Gastroesophageal sphincter (tissue), 4 donors: ENCODE measurements at places on chromosomes 1 and 21. TPM values are rescaled to one million over a fixed set of nuclear protein-coding genes. Genes with fewer than 3 reads are reported as not detected.

Gene CACNA1S
- not detected for total RNA-seq

DNA sequence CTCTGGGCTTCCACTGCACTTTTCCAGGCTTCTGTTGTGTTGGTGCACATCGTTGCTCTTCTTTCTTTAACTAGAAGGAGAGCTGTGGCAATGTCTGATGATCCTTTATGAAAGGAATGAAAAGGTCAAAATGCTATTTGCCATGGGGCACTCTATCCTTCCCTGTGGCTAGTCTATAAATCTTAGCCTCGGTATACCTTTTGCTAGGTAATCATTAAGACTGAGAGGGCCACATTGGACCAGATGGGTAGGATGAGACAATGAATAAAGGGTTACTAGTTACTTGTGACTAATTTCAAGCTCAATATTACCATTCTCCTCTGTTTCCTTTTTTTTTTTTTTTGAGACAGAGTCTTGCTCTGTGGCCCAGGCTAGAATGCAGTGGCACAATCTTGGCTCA is 89.4 kb upstream of the C1orf87 start:
- ATAC-seq: no peak

- ATAC-seq: no peak
Measured at GRCh38 chr1:208369045-208369444, 124.9 kb upstream of the PLXNA2 start.

GRCh38 chr1:117061986-117062415 is 1.9 kb downstream of the TTF2 start:
- ATAC-seq: no peak

DNA sequence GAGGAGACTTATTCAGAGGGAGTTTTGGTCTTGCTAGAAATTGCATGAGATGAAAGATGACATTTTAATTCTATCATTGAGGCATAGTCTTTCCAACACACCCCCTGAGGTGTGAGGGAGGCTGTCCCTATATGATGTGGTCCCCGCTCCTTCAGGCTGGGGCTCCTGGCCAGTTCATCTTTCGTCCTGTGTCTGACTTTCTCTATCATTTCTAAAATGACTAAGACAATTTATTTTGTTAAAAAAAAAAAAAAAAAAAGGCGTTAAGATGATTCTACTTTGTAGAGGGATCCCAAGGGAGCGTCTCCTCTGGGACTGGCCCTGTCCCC is 50.5 kb downstream of the PRKCZ start:
- ATAC-seq: no peak

- ATAC-seq: no peak
Measured at GRCh38 chr1:6035303-6035702, 10.4 kb upstream of the KCNAB2 start.

DNA sequence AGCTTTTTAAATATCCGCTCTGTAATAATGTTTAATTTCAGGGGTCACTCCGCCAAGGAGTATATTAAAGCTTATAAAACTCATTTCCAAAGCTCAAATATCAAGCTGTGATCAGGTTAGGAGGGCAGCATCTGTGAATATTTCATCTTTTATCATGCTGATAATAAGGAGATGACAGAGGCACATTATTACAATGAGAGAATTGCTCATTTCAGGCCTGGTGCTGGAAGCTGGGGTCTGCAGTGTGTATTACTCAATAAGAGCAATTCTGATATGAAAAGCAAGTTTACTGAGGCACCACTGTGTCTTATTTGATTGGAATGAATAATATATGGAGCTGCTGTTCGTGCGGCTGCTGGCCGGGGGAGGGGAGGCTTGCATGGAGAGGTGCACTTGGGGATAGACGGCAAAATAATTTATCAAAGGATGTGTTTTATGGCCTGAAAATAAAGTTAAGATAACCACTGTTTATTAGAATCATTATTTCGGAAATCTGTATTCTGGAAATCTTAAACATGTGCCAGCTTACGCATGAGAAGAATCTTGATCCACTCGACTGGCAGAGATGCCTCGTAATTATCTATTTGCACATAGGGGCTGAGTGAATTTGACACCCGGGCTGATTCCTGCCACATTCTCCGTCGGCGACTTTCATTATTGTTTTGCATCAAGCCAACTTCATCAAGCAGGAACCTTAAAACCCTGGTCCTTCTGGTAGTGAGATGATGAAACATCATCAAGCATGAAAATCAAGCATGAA is 173.2 kb downstream of the RRAGC start:
- no peak for ATAC-seq

GRCh38 chr1:113269168-113269963 is 120.9 kb upstream of the MAGI3 start:
- no peak for ATAC-seq

DNA sequence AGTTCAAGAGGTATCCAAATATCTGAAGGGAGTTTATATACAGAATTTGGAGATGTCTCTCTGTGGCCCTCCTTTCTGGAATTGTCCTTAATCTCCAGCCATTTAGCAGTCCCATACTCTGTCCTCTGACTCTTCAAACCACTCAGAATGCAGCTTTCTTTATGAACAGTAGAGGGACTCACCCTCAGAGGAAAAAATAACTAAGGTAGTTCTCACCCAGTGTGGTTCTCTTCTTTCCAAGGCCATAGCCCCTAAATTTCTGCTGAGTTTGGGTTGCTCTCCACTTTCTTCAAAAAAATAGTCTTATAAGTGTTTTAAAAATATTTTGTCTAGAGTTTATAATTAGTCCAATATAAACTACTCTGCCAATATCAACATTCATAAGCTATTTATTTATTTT is 369.7 kb downstream of the MATN1 start:
- no peak for ATAC-seq

- peak; percentile 4 for ATAC-seq
Measured at GRCh38 chr1:2504225-2504948, 22.0 kb downstream of the PANK4 start.

GRCh38 chr1:86645851-86646250 is 58.5 kb upstream of the SH3GLB1 start:
- ATAC-seq: no peak

- ATAC-seq: no peak
Measured at GRCh38 chr1:50328552-50328951, 94.7 kb downstream of the DMRTA2 start.

DNA sequence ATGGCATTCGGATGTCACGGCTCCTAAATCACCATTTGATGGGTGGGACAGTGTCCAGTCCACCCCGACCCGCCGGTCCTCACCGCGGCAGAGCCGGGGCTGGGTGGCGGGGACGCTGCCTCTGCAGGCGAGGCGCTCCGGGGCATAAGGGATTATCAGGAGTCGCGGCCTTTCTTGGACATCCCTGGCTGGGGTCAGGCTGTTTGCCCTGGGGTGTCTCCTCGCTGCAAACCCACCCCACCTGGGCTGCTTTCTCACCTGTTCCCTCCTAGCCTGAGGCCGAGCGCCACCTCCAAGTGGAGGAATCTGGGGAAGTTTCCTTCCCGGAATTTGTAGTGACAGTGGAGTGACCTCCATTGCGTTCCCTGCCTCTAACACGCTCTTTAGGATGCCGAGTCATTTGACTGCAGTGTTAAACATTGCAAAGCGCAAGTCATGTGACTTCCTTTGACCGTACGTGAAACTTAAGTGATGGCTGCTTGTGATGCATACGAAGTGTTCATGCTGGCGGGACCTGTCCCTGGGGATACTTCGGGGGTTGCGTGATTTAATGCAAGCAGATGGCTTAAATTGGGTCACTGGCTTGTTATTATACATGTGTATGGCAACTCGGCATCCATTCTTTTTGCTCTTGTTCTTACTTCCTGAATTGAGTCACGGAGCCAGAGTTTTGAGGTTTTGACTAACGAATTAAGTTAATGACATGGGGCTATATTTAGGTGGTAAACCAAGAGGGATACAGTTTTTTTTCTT is 536 bp downstream of the LGALS8 start:
- ATAC-seq: peak; percentile 73

Gene ST6GALNAC3
- total RNA-seq: 3.4 TPM

Gene ZSWIM5
- total RNA-seq: 6.8 TPM
